ENCODE measurements at places on chromosomes 13 and 19.

DNA sequence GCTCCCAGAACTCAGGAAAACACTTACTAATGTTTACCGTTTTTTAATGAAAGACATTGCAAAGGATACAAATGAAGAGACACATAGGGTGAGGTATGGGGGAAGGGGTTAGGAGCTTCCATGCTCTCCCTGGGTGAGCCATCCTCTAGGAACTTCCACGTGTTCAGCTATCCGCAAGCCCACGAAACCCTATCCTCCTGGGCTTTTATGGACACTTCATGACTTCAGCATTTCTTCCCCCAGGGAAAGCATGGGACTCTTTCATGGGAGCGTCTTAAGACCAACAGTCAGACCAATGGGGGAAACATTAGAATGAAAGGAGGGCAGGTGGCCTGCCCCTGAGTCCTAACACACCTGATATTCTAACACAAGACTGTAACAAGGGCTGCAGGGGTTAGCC lies 6.6 kb upstream of the ESD start:
- DNase-seq, result no peak

GRCh38 chr13:74450964-74451363 lies 316.8 kb upstream of the KLF12 start:
- DNase-seq, result no peak

GRCh38 chr13:23956106-23956505 lies 58.8 kb upstream of the C1QTNF9B start:
- DNase-seq, result no peak

DNA sequence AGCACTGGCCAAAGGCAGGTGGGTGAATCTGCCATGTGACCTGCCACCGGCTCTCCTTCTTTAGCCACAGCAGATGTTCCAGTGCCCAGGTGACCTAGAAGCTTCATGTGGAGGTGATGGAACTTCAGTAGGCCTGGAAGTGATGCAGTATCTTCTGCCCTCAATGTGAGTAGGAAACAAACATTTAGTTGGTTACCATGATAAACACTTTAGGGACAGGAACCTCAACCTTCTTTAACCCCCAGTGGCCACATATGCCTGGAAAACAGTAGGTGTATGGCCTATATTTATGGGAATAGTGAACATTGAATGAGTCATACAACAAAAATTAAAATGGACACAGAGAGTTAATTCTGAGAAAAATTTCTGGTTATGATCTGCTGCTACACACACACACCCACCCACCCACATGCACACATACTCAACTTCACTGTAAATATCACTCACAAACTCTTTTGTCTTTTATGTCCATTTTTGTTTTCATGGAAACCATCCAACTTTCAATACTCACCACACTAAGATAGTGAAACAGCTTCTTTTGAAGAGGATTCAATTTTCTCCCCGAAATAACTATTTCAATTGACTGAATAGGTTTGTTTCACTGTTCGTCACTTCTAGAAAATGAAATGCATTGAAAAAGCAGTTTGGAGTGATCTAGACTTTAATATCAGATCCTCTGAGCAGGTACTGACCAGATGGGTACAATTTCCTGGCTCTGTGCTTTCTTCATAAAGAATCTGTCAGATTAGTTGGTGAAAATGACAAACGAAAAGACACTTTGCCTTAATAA lies 97.3 kb downstream of the STARD13 start:
- no peak for DNase-seq

DNA sequence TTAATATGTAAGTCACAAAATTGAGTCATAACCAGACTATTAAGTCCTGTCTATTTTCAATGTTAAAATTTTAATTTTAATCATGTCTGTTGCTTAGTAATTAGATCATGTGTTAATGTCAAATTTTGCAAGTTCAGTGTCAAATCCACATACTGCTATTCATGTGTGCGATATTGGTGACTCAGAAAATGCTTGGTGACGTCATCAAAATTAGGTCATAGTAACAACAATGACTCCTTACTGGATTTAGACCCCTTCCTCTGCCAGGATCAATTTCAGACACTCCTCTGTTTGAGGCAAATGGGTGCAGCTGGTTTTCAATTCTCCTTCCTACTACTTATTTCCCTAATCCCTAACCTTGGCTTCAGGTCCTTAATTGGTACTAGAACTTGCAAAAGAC lies 1394.3 kb upstream of the SLC10A2 start:
- DNase-seq, result no peak

- no peak for DNase-seq
These were observed 74.7 kb upstream of the TEX29 start for GRCh38 chr13:111245576-111246384.

DNA sequence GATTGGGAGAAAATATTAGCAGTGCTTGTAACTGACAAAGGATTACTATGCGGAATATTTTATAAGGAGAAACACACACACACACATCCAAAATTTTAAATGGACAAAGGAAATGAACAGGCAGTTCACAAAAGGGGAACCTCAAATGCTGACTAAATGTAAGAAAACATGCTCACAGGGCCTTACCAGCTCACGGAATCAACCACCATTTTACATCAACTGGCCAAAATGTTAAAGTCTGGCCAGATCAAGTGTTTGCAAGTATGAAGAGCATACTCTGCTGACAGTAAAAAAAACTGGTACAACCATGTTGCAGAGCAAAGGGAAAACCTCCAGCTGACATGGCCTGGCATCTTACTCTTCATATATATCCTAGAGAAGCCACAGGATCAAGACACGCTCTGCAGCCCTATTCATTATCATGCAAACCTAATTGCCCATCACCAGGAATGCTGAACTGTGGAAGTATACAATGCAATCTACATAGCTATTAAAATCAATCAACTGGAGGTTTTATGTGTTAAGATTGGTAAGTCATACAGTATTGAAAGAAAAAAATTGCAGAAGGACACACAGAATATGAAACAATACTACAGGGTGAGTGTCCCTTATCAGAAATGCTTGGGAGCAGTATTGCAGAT lies 124.4 kb downstream of the RNF17 start:
- no peak for DNase-seq

DNA sequence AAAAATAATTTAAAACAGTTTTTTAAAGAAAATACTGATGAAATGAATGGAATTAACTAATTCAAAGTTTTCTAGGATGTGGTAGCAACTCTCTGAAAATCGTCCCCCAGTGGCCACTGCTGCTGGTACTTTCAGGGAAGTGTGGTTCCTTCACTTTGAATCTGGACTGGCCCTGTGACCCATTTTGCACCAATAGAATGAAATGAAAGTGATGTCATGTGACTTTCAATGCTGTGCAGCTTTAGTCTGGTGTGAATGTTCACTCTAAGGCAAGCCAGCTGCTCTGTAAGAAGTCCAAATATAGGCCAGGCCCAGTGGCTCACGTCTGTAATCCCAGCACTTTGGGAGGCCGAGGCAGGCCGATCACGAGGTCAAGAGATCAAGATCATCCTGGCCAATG lies 26.4 kb upstream of the HNRNPA1L2 start:
- no peak for DNase-seq

GRCh38 chr19:29855741-29856500 lies 44.1 kb downstream of the CCNE1 start:
- no peak for DNase-seq

DNA sequence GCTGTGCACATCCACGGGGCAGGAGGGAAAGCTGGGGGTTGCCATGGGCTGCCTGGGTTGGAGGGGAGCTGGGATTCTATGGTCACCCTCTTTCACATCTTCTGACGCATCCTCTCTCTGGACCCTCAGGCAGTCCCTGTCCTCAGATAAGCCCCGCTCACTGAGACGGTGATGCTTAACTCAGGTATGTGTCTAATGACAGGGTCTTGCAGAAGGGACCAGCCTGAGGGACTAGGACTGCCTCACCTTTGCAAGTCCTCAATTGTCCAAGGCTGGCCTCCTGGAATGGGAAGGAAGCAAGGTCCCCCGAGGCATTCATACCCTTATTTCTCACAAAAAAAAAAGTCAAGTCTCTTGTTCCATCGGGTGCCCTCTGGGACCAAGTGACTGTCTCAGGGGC lies 37.7 kb upstream of the CCNE1 start:
- no peak for DNase-seq

GRCh38 chr19:19672816-19673215 lies 4.2 kb downstream of the ZNF101 start:
- no peak for DNase-seq

DNA sequence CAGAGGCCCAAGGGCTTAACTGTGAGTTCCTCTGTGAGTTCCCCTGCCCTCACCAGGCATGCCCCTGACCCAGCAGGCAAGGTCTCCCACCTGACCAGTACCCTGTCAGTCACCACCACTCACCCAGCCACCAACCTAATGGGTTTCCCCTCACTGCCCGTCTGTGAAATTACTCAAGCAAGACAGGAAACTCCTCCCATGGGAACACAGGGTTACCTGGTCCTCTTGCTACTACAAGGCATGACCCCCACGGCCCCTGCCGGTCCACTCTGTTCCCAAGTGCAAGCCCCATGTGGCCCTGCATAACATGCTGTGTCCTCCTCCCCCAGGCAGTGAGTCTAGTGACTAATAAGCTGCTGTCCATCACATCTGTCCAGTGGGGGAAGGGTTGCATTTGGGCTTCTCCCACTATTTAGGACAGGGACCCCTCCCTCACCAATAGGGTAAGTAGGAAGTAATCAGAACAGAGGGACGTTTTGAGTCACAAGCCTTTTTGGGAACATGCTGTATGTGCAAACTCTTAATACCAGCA lies 8.0 kb upstream of the DHRS12 start:
- no peak for DNase-seq

DNA sequence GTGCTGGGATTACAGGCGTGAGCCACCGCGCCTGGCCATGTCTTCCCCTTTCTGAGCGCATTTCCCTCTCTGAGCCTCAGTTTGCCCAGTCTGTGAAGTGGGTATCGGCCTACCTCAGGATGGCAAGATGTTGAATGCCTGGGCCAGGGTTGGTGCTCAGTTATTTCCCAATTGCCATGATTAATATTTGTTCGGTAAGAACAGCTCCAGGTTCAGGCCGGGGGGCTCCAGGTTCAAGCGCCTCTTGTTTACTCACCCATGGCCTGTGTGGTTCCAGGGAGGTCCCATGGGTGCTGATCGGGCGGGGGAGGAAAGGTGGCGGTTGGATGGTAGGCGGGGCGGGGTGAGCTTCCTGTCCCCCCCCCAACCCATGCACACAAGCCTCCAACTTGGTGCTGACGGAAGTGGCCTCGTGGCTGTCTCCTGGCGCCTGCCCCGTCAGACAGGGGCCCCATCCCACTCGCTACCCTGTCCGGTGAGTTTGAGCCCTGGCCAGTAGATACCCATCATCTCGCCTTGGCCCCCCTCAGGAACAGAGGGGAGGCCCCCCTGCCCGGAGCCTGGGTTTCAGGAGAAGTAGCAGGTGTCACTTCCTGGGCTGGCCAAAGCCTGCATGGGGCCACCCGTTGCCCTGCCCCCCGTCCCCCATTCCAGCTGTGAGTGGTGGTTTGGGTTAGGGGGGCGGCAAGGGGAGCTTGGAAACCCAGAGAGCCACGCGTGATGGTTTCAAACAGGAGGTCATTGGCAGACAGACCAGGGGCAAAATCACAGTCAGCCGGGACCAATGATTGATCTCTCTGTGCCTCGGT lies at the start of gene FCHO1:
Gene FCHO1, plus strand, starts transcription at position 375 of the 809 bp plus-strand sequence. CDS start 3,688 bp downstream, outside the sequence.
- no peak for DNase-seq

GRCh38 chr13:58978331-58978730 lies 1185.4 kb downstream of the DIAPH3 start:
- DNase-seq, result no peak

GRCh38 chr19:24064175-24064574 lies 22.8 kb upstream of the ZNF254 start:
- DNase-seq, result no peak

DNA sequence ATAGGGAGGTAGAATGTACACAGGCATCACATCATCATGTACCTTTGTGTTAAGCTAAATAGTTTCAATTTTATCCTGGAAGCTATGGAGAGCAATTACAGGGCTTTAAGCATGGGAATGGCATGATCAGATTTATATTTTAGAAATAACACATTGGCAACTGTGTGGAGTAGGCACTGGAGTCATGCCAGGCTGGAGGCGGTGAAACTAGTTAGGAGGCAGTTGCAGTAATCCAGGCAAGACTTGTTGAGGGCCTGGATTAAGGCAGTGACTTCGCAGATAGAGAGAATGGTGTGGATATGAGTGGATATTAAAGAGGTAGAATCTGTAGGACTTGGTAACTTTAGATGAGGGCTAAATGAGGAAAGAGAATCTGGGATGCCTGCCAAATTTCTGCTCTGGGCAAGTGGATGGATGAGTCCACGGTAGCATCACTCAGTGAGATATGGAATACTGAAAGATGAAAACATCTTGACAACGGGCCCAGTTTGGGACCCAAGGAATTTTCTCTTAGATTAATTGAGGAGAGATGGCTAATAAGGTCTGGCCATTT lies 506.2 kb downstream of the FGF9 start:
- DNase-seq, result no peak

DNA sequence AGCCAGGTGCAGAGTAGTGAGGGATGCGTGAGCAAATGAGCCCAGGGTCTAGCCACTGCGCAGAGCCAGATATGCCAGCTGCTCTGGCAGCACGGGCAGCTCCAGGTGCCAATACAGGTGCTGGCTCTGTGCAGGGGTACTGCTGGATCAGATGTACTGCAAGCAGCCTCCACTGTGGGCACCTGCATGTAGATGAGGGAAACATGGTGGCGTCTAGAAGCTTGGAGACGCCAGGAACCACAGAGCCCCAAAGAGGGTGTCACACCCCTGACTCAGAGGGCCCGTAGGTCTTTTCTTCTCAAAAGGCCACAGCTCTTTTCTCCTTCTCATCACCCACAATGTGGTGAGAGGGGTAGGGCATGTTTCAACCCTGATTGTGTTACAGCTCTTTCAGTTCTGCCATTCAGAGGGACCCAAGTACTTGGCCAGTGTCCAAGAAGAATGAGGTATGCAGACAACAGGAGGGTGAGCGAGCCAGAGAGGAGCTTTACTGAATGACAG lies 244.4 kb upstream of the SLITRK1 start:
- no peak for DNase-seq

- no peak for DNase-seq
These were observed 383.9 kb upstream of the PCDH9 start for GRCh38 chr13:67614013-67614412.

- no peak for DNase-seq
These were observed 53.0 kb downstream of the KCTD15 start for GRCh38 chr19:33849551-33850147.

GRCh38 chr13:22744688-22745452 lies 435.9 kb upstream of the SGCG start:
- DNase-seq, result no peak

DNA sequence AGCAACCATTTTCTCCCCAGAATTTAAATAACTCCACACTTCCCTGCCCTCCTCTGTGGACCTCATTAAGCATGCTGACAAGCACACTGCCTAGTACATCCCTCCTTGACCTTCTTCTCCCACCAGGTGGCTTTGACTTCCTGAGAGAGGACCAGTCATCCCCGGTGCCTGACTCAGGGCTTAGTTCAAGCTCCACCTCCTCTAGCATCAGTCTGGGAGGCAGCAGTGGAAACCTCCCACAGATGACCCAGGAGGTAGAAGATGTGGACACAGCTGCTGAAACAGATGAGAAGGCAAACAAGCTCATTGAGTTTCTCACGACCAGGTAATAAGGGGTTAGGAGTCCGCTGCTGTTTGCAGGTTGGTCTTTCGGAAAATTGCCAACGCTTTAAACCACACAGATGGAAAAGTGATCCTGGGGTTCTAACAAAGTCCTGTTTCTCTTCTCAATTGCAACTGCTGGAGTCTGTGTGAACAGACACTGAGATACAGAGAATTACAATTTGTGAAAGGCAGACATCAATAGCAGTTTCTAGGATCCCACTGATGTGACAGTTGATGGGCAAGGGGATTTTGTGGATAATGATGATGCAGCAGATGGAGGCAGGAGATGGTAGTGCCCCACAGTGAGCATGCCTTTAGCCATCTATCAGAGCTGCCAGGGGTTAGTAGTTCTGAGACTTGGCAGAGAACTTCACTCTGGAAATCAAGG lies 86.7 kb downstream of the ZAR1L start:
- no peak for DNase-seq

Data from forelimb muscle (tissue), 1 donor.